ENCODE measurements at places on chromosomes 1 and 21. TPM values are rescaled to one million over a fixed set of nuclear protein-coding genes. Genes with fewer than 3 reads are reported as not detected.
A peak's percentile ranks its signal among the peaks of the same experiment; 100 is the strongest.

DNA sequence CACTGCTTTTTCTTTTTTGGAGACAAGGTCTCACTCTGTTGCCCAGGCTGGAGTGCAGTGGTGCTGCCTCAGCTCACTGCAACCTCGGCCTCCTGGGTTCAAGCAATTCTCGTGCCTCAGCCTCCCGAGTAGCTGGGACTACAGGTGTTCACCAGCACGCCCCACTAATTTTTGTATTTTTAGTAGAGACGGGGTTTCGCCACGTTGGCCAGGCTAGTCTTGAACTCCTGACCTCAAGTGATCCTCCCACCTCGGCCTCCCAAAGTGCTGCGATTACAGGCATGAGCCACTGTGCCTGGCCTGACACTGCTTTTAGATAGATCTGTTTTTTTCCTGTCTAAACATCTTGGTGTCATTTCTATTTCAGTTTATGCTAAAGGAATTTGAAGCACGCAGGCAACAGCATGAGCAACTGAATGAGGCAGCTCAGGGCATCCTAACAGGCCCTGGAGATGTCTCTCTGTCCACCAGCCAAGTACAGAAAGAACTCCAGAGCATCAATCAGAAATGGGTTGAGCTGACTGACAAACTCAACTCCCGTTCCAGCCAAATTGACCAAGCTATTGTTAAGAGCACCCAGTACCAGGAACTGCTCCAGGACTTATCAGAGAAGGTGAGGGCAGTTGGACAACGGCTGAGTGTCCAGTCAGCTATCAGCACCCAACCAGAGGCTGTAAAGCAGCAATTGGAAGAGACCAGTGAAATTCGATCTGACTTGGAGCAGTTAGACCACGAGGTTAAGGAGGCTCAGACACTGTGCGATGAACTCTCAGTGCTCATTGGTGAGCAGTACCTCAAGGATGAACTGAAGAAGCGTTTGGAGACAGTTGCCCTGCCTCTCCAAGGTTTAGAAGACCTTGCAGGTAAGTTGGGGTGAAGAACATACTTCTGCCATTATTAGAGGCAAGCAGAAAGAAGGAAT, 106.1 kb upstream of the BMP8A start:
- no peak for DNase-seq

- DNase-seq, result no peak
Measured at GRCh38 chr1:239718997-239719628, 332.7 kb downstream of the CHRM3 start.

GRCh38 chr1:67004176-67004575, 49.8 kb downstream of the SLC35D1 start:
- DNase-seq, result no peak

DNA sequence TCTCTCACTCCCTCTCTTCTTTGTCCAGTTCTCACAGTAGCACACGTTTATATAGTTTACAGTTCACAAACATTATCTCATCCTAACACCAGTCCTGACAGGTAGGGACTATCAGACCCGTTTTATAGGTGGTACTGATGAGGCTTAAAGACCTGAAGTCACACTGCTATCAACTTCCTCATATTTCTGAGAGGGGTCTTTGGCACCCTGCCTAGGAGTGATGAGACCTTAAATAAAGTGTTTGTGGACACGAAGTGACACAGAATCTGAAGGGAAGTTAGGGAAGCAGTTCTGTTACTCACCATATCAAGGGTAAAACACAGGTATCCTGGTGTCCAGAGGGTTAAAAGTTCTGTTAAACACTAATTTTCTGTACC, 590 bp upstream of the TACSTD2 start:
- DNase-seq, result no peak

GRCh38 chr1:156359973-156360372, 9.0 kb upstream of the RHBG start:
- DNase-seq, result no peak

- DNase-seq, result no peak
Measured at GRCh38 chr1:54553602-54554313, 5.7 kb downstream of the ACOT11 start.

DNA sequence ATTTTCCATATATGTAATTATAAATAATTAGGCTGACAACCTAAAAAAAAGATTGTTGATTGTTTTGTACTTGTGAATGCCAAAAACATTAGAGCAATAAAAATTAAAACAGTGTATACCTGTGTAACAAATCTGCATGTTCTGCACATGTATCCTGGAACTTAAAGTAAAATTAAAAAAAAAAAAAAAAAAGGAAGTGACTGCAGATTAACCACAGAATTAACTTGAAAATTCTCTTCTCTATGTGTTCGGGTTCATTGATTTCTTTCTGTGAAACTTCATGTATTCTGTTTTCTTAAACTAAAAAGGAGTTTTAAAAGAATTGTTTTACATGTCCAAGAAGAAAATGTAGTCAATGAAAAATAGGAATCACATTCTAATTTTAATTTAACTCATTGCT, 95.7 kb downstream of the FASLG start:
- DNase-seq, result no peak

- DNase-seq, result no peak
Measured at GRCh38 chr1:206953126-206953525, 6.9 kb upstream of the PIGR start.

- DNase-seq, result no peak
Measured at GRCh38 chr1:221053889-221054288, 174.6 kb downstream of the HLX start.

- DNase-seq, result no peak
Measured at GRCh38 chr1:233439721-233440120, 112.2 kb downstream of the MAP3K21 start.

GRCh38 chr1:107549152-107549810, 408.4 kb downstream of the NTNG1 start:
- DNase-seq, result no peak

GRCh38 chr1:2229037-2229864, 1.1 kb downstream of the SKI start:
- DNase-seq, result peak; percentile 45

GRCh38 chr1:230270185-230270558, 156.0 kb downstream of the PGBD5 start:
- DNase-seq, result no peak

- no peak for DNase-seq
Measured at GRCh38 chr1:84412316-84412942, 14.1 kb downstream of the DNASE2B start.

DNA sequence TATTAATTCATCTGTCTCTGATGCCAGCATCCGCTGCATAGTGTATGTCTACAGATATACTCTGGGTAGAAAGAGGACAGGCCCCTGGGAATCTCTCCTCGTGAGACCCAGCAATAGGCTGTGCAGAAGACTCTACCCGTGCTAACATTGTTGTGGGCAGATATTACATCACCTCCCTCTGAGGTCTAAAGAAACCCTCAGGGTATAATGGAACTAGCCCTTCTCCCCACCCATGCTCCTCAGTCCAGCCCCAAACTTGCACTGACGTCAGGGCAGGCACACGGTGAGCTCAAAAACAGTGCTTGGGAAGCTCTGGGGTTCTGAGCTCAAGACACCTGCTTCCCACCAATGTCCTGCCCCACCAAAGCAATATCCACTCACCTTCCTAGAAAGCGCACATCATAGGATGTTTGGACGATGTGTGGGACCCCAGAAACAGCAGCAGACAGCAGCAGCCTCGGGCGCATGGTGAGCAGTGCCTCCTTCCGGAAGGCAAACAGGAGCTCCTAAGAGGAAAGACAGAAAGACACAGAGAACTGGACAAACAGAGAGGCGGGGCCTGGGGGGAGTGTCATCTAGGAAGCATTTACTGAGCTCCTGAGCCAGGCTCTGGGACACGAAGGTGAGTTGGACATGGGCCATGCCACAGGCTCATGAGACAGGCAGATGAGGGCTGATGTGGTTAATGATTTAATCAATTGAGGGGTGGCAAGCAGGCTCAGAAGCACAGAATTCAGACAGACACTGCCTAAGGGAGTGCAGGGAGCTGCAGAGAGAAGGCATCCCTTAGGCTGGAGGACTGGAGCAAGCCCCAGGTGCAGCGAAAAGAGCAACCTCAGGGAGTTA, 4.8 kb downstream of the OVGP1 start:
- DNase-seq, result no peak

DNA sequence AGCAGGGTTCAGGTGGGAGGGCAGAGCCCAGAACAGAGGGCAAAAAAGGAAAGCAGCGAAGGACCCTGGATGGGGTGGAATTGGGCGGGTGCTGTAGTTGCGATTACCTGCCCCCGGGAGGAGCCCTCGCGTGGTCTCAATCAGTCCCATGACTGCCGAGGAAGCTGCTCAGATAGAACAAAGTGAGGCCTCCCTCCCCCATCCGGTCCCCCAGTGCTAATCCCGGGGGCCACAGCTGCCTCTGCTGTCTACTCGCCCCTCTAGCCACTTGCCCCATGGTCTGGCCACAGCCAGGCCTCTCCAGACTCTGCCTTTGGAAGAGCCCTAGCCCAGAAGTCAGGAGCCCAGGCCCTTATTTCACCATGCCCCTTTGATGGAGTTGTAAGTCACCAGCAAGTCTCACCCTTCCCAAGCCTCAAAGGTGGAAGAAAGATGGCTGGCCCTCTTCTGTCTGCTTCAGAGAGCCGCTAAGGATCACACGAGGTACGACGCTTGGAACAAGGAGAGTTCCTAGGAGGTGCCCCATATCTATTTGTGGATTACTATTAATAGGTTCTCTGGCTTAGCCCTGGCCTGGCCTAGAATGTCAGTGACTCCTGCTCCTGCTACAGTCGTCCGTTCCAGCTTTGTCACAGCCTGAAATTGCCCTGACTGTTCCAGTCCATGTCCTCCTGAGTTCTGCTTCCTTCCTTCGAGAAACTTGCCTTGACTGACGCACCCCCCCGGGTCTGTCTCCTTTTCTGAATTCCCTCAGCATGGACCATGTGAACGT, 16.4 kb downstream of the ECHDC2 start:
- no peak for DNase-seq

DNA sequence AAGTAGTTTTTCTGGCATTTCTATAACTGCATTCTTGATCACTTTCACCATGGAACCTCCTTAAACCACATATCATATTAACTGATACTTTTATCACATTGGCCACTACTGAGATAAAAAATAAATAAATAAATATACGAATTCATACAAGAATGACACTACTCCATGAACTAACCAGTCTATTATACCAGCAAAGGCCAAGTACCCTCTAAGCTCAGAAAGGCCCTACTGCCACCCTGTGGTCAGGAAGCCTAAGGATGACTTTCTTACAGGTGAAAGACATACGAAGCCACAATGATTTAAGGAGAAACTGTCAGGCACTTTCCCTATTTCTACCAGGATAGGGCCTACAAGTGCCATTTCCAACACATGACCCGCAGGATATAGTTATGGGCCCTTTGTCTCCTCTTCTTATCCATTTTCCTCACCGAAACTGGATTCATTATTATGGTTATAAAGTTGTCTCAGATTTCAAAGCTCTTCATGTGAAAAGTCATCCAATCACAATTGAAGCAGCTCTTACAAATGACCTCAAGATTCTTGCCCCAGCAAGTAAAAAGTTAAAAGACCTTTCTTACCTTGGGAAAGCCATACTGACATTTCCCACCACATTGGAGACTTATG, 23.9 kb downstream of the DNAJC8 start:
- peak; percentile 48 for DNase-seq

The PLPPR4 gene
- not detected for total RNA-seq

The KLHDC8A gene
- total RNA-seq, result not detected

The RXFP4 gene
- not detected for total RNA-seq

The CCDC181 gene
- 0.43 TPM for total RNA-seq

The SMIM12 gene
- total RNA-seq, result 75.7 TPM

The ETV3L gene
- not detected for total RNA-seq

The PTPRC gene
- total RNA-seq, result 224 TPM

The RCAN3 gene
- 51.7 TPM for total RNA-seq

The IQCC gene
- 2.2 TPM for total RNA-seq

The CAMSAP2 gene
- 3.2 TPM for total RNA-seq

The NCF2 gene
- total RNA-seq, result 1.9 TPM

The SLC16A4 gene
- total RNA-seq, result 0.40 TPM

All from activated T-cell treated with anti-CD3 and anti-CD28 coated beads, Interleukin-2, amount 50 U/mL, for 4 hours (primary cell).